ENCODE measurements at places on chromosomes 4 and X. TPM values are rescaled to one million over a fixed set of nuclear protein-coding genes. Genes with fewer than 3 reads are reported as not detected.

The CRMP1 gene
- total RNA-seq: under 0.01 TPM

The ZDHHC15 gene
- under 0.01 TPM for total RNA-seq

The GPM6B gene
- 7.7 TPM for total RNA-seq

The HTN1 gene
- total RNA-seq: not detected

The TMEM271 gene
- not detected for total RNA-seq

The MAGEA12 gene
- total RNA-seq: not detected

The SHROOM3 gene
- 2.7 TPM for total RNA-seq

The ADH4 gene
- total RNA-seq: not detected

The MAGEB16 gene
- total RNA-seq: not detected

The MEPE gene
- not detected for total RNA-seq

The PPAT gene
- 8.8 TPM for total RNA-seq

The IGSF1 gene
- total RNA-seq: not detected

The PITX2 gene
- total RNA-seq: 1.3 TPM

The STK32B gene
- total RNA-seq: 0.63 TPM

The DHX15 gene
- total RNA-seq: 106 TPM

The ARMCX1 gene
- 103 TPM for total RNA-seq

The AREG gene
- 0.26 TPM for total RNA-seq

The SLC10A6 gene
- 0.47 TPM for total RNA-seq

The COX7B2 gene
- not detected for total RNA-seq

The MGAT4D gene
- total RNA-seq: not detected

The AMER1 gene
- 1.1 TPM for total RNA-seq

The LDB2 gene
- 191 TPM for total RNA-seq

The NAA10 gene
- total RNA-seq: 32.7 TPM

The COL4A5 gene
- 27.0 TPM for total RNA-seq

The ANXA10 gene
- 4.6 TPM for total RNA-seq

All from bronchial smooth muscle cell (primary cell).